Gastroesophageal sphincter (tissue), 4 donors: ENCODE measurements at places on chromosomes 12 and 14. TPM values are rescaled to one million over a fixed set of nuclear protein-coding genes. Genes with fewer than 3 reads are reported as not detected.

The PLEKHD1 gene
- 0.16 TPM for total RNA-seq

The DENND5B gene
- 18.4 TPM for total RNA-seq

DNA sequence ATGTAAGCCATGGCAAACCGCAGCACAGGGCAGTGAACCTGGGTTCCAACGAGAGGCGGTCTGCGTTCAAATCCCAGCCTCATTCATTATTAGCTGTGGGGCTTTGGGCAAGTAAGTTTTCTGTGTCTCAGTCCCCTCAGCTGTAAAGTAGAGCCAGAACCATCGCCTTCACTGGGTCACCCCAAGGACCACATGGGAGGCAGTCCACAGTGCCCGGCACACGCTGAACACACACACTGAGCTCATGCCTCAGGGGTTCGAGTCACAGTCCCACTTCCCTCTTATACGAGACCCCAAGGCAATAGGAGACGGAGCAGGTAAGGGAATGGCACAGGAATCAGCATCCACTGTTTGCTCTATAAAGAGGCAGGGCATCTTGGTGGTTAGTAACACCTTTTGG is 19.1 kb downstream of the LRTM2 start:
- no peak for ATAC-seq

GRCh38 chr14:94876306-94876705 is 106.4 kb upstream of the GSC start:
- no peak for ATAC-seq

GRCh38 chr12:27304856-27305255 is 27.8 kb upstream of the BMAL2 start:
- no peak for ATAC-seq

DNA sequence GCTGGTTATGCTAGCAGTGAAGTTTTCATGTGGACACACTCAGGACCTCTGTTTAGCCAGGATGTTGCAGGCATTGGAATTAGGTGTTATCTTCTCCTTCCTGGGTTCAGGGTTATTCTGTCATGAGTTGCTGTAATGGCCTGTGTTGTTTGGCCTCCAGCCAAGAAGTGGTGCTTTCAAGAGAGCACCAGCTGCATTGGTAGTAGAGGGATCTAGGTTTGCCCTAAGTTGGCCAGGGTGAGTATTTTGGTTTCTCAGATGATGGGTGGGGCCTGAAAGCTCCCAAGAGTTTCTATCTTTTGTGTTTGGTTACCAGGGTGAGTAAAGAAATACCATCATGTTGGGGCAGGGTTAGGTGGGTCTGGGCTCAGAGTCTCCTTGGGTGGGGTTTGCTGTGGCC is 2.7 kb upstream of the GZMH start:
- ATAC-seq, result no peak
